ENCODE measurements at places on chromosomes 1 and 21. TPM values are rescaled to one million over a fixed set of nuclear protein-coding genes. Genes with fewer than 3 reads are reported as not detected.
A peak's percentile ranks its signal among the peaks of the same experiment; 100 is the strongest.

Gene PLA2G2D
- total RNA-seq = not detected

DNA sequence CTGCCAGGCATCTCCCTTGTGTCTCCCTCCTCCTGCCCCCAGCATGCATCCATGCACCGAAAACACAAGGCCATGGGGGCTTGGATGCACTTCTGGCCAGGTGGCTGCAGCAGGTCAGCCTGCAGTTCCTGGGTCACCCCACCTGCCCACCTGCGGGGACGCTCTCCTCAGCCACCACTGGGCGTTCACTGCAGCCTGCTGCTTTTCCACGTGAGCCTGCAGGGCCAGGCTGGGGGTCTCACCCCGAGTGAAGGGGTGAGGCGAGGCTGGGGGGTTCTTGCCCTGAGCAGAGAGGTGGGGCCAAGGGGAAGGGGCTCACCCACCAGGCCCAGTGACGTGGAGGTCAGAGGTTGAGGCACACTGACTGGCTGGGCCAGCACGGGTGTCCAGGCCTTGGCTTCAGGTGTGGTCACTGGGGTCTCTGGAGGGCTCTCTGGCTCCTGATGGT, 64.6 kb downstream of the WNT9A start:
- no peak overlapping the region for H3K27ac ChIP-seq

- DNase-seq = no peak
- no peak overlapping the region for H3K4me3 ChIP-seq
- H3K27me3 ChIP-seq = peaks cover 37% of the 10 kb centered on the region
- H3K4me1 ChIP-seq = peaks cover 10% of the 10 kb centered on the region
- no peak overlapping the region for H3K27ac ChIP-seq
Measured at GRCh38 chr1:205772607-205773032, 2.7 kb downstream of the RAB29 start.

DNA sequence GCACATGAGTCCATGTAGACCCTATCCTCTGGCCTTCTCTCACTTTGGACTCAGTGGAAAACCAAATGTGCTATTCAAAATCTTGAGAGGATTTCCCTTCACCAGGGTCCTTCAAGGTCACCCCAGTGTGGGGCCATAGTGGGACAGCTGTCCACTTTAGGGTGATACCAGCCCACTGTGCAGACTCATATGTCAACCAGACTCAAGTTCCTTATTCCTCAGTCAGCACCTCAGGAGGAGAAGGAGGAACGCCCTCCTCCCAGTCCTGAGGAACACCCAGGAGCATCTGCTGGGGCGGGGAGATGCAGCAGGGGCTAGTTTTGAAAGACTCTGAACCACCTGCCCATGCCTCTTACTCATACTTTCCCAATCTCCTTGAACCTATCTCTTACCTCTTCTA, 340.9 kb downstream of the MATN1 start:
- no peaks in the 10 kb centered on the region for H3K36me3 ChIP-seq
- no peaks in the 10 kb centered on the region for H3K4me1 ChIP-seq
- no peak for DNase-seq
- H3K27ac ChIP-seq = no peak overlapping the region
- H3K27me3 ChIP-seq = peaks cover 9% of the 10 kb centered on the region

DNA sequence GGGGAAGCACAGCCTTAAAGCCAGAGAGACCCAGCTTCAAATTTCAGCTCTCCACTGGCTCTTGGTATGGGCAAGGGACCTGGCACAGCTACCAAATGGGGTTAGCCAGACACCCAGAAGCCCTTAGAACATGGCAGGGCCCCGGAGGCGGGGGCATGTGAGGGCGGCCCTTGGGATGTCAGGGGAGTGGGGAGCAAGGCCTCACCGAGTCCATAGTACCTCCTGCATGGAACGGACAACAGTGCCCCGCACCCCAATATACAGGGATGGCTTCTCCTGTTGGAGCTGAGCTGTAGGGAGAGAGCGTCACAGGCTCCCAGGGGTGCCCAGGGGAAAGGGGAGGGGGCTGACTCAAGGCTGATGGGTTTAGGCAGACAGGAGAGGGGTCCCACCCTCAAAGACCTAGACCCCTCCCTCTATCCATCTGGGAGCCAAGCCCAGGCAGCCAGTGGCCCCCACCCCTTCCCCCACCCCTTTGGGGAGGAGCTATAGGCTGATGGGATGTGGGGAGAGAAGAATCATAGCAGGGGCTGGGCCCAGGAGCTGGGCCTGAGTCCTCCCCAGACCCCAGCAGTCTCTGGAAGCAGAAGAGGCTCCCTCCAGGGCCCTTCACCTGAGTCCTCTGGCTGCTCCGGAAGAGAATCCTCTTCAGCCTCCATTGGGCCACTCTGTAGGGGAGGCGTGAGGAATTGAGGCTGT, 16.5 kb downstream of the SPOCD1 start:
- H3K36me3 ChIP-seq = no peaks in the 10 kb centered on the region
- no peaks in the 10 kb centered on the region for H3K4me1 ChIP-seq
- H3K27ac ChIP-seq = no peak overlapping the region
- peak; percentile 5 for DNase-seq
- no peak overlapping the region for H3K4me3 ChIP-seq
